ENCODE measurements at places on chromosomes 5 and 9.

- no peak for DNase-seq
Observed at GRCh38 chr9:23643656-23644258, 182.3 kb downstream of the ELAVL2 start.

- DNase-seq, result no peak
Observed at GRCh38 chr5:80156156-80156555, 99.7 kb downstream of the SERINC5 start.

DNA sequence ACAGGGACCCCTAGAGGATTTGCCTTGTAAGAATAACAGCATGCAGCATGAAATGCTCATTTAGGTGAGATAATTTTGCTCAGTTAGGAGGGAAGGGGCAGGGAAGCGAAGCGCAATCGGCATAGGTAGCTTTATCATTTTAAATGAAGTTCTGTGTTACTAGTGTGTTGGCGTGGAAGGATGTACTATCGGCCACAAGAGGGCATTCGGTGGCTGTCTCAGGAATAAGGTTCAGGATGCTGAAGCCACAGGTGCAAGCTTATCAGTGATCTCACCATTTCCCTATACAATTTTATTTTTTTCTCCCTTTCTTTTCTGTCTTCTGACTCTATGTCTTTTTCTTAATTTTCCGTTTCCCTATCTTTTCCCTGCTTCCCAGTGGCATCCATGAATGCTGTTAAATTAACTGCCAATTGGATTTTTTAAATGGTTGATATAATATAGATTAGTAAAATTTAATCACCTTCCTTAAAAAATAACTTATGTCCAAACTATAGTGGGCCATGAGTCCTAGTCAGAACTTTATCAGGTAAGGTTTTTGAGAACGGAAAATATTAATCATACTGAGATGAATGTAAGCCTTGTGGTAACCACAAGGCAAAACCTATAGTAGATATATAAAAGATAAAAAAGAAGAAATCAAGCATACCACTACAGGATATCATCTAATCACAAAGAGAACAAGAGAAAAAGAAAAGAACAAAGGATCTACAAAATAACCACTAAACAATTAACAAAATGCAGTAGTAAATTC is 1.2 kb upstream of the INSL6 start:
- DNase-seq, result peak; percentile 5

DNA sequence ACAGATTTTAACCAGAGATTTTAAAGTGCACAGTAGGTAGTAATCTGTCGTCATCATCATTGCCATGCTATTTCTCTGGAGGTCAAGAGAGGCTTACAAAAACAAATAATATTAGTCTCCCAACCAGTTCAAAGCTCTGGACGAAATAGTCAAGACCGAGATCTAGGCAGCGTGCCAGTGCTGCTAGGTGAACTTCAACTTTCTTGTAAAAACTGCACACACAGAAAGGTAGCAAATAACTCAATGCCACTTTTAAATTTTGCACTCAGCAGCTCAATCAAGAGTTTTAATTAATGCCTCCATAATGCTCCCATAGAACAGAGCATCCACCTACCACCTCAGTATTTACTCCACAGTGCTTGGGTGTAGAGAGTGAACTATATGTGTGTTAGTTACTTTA is 656.8 kb downstream of the IRX1 start:
- no peak for DNase-seq

DNA sequence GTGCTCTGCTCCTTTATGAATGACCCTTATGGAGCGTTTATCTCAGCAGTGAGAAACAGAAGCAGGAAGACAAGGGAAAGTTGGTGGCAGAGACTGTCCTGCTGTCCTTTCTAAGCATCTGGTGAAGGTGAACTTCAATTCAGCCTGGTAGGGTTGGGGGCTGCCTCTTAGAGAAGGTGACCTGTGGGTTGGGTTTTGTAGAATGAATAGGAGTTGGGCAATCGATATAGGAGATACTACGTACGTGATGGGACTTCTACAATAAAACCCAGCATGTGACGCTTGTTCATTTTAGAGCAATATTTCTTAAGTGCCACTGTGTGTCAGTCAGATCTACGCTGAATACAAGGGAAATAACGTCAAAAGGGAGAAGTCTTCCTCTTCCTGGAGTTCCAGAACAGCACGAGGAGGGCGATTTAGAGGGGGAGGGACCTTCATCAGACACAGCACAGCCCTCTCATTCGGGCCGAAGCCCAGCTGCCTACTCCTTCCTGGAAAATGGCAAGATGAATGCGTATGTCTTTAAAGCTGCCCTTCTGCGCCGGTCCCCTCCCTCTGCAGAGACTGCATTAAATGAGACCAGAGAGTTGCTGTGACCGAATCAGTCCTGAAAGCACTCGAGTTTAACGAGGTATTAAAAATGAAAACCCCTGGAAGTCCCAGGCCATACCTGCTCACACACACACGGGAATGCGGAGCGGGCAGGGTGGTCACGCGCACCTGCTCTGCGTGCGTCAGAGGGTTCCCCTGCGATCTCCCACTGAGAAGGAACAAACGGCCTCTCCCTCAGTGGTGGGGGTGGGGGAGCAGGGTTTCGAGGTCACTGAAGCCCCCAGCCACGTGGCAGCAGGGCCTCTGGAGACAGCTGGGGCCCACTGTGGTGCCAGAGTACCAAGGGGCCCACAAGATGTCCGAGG is 85.3 kb upstream of the SARDH start:
- DNase-seq, result no peak

- DNase-seq, result no peak
Observed at GRCh38 chr5:161700065-161700464, 14.5 kb downstream of the GABRA6 start.

GRCh38 chr5:125153231-125153630 is 406.8 kb upstream of the ZNF608 start:
- no peak for DNase-seq

- DNase-seq, result no peak
Observed at GRCh38 chr5:34941936-34942335, 12.6 kb downstream of the DNAJC21 start.

- no peak for DNase-seq
Observed at GRCh38 chr9:90070056-90070455, 465.2 kb downstream of the GADD45G start.

- no peak for DNase-seq
Observed at GRCh38 chr9:134809292-134809691, 71.3 kb upstream of the FCN2 start.

GRCh38 chr9:97938081-97938644 is at the start of gene HEMGN:
TSS of gene HEMGN (minus strand) at chr9:97938172. CDS start at chr9:97938136, 36 bp downstream.
- DNase-seq, result no peak

DNA sequence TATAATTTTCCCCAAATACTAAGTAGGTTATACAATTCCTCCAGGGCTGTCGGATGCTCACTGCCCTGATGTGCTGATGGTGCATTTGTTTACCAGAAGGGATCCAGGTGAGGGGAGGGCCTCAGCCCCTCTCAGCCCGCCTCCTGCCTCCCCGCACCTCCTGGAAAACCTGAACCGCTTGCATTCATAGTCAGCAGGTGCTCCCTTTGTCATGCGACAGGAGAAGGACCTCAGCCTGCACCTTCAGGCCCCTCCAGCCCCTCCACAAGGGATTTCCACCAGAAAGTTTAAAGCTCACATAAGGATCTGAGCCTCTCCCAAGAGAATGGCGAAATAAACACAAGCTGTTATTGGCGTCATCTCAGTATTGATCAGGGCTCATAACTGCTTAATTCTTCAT is 36.5 kb upstream of the NTNG2 start:
- no peak for DNase-seq

GRCh38 chr9:80691229-80691628 is 998.1 kb downstream of the TLE1 start:
- no peak for DNase-seq

DNA sequence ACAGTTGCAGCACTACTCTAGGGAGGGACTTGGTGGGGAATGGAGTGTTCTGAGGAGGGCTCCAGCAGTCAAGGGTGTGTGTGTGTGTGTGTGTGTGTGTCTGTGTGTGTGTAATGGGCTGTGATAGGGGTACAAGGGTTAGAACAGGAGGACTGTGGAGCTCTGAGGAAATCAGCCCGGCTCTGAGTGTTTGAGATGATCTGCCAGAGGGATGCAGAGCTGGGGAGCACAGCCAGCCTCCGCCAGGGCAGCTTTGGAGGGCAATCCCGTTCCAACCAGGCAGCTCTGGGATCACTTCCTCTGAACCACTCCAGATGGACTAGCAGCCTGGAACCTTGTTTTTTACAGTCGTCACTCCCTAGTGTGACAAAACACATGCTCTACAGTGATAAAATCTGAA is 3.0 kb upstream of the SLC6A7 start:
- DNase-seq, result no peak

DNA sequence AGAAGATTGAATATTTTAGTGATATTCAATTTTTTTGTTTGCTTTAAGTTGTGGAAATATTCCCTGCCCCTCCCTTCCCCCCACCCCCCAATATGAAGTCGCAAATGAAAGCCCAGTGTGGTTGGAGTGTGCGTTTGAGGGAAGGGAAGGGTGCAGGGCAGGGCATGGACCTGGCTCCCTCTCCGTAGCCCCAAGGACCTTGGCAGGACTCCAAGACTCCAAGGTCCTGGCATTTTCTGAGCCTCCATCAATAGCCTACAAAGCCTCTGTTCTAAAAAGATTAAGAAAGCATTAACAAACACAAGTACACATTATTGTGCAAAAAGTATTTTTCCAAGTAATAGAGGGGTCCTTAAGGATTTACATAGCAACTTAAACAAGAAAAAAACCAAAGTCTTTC is 38.8 kb upstream of the PTPN3 start:
- DNase-seq, result no peak

GRCh38 chr5:154302161-154302560 is 111.6 kb downstream of the GALNT10 start:
- DNase-seq, result peak; percentile 19

- no peak for DNase-seq
Observed at GRCh38 chr9:81649475-81650240, 39.7 kb downstream of the TLE1 start.

Measured in amygdala (tissue), 56 donors.